CD4-positive, alpha-beta T cell (primary cell): ENCODE measurements at places on chromosomes 12 and 14.

DNA sequence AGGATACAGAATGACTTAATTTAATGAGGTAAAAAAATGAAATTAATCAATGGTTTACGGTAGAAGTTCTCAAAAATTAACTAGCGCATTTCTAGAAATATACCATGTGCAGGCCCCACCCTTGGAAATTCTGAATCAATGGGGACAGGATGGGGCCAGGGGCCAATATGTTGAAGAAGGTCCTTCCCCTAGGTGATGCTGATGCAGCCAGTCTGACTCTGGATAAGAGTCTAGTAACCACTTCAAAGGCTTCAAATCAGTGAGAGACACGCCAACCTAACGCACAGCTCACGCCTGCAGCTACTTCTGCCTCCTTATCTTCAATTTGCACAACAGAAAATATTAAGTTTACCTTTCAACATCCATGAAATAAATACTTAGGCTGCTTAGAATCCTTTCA, 14.9 kb downstream of the GIT2 start:
- peak; percentile 28 for DNase-seq

DNA sequence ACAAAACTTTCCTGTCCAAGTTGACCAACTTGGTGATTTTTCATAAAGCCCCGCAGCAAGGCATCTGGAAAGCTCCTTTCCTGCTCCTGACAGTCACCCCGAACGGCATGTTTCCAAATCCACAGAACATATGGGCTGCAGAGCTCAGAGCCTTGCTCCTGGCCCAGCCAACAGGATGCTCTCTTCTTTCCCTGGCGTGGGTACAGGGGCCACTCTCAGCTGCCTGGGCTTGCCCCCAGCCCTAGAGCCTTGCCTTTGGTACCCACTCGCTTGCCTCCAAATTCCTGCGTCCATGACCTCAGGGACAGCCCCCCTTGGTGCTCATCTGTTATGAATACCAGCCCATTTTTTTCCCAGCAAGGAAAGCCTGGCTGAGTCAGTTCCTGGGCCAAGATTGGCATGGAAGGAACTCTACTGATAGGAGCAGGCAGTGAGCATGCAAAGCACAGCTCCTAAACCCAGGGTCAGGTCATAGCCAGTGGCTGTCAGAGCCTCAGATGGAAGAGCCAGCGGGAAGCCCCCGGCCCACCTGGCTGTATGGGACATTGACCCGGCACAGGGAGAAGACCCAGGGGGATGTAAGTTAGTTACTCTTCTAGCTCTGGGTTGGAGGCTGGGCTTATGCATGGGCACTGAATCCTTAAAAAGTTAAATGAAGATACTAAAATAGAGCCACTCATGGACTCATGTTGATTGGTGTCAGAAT, 105.3 kb upstream of the RTL1 start:
- DNase-seq = no peak

GRCh38 chr12:4118017-4118510, 155.5 kb upstream of the CCND2 start:
- DNase-seq = no peak

GRCh38 chr12:39586816-39587215, 32.8 kb downstream of the ABCD2 start:
- no peak for DNase-seq
